ENCODE measurements at places on chromosomes 16 and 17.

- no peak for DNase-seq
These were observed 44.1 kb upstream of the MARCHF10 start for GRCh38 chr17:62852195-62852594.

- DNase-seq = no peak
These were observed 1.1 kb upstream of the SMTNL2 start for GRCh38 chr17:4583206-4583605.

DNA sequence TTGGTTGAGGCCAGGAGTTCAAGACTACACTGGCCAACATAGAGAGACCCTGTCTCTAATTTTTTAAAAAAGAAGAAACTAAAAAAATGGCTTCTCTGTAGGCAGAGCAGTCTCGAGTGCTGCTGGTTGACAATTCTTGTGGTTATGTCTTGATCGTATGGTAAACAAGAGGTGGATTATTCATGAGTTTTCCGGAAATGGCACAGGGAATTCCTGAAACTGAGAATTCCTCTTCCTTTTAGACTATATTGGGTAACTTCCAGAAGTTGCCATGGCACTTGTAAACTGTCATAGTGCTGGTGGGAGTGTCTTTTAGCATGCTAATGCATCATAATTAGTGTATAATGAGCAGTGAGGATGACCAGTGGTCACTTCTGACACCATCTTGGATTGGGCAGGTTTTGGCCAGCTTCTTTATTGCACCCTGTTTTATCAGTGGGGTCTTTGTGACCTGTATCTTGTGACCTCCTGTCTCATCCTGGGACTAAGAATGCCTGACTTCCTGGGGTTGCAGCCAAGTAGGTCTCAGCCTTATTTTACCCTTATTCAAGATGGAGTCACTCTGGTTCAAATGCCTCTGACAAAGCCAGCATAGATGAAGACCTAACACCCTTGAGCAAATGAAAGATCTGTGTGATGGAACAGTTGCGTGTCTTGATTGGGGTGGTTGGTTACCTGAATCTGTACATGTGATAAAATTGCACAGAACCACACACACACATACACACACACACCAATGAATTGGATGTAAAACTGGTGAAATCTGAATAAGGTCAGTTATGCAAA lies 30.2 kb downstream of the BMERB1 start:
- DNase-seq = no peak

- no peak for DNase-seq
These were observed 90.4 kb downstream of the AHSP start for GRCh38 chr16:31618130-31618529.

GRCh38 chr17:42691021-42691545 lies 8.8 kb downstream of the CNTNAP1 start:
- DNase-seq = no peak

DNA sequence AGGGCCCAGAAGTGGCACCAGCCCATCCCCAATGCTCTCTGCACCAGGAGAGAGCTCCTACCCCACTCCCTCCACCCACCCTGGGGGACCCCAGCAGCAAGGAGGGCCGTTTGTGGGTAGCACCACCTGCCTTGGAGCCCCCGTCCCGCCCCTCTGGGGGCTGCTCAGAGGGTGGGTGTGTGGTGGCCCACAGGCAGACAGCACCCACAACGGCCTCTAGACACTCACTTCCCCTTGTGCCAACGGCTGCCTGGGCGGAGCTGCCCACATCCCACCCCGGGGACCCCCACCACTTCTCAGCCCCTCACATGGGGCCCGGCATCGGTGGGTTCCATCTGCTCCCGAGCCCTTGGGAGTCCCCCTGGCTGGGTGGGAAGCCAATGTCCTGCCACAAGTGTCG lies 33.3 kb downstream of the BAHCC1 start:
- DNase-seq = no peak
